ENCODE measurements at places on chromosomes 2 and 18.

DNA sequence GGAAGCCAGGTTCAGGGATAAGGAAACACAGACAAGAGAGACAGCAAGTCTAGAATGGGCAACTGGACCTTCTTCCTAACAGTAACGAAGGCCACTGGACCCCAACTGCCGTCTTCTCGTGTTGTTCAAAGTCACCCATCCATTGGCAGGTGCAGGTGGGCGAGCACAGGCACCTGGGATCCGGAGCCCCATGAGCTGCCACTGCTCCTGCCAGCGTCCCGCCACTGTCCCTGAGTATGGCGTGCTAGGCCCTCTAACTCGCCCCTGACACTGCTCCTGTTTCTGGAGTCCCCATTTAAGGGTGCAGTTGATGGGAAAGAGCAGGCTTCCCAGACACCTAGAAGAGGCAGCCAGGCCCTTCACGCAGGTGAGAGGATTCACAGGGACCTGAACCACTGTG, 48.0 kb downstream of the NDUFA10 start:
- peak; percentile 19 for DNase-seq

DNA sequence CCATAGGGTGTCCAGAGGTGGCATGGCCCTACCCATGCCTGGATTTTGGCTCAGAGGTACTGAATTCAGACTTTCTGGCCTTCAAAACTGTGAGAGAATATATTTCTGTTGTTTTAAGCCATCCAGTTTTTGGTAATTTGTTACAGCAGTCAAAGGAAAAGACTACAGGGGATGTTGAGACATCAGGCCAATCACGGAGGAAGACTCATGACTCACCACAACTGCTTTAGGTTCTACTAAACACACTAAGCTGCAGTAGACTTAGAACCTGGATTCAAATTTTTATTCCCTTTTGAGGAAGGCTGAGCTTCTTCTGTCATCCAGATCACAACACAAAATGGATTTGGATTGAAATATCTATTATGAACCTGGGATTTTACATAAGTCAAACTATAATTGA, 12.0 kb upstream of the C2orf66 start:
- no peak for DNase-seq

- DNase-seq: no peak
Observed at GRCh38 chr2:160264308-160264707, 64.2 kb upstream of the ITGB6 start.

GRCh38 chr2:83478037-83478436, 981.0 kb downstream of the SUCLG1 start:
- no peak for DNase-seq

DNA sequence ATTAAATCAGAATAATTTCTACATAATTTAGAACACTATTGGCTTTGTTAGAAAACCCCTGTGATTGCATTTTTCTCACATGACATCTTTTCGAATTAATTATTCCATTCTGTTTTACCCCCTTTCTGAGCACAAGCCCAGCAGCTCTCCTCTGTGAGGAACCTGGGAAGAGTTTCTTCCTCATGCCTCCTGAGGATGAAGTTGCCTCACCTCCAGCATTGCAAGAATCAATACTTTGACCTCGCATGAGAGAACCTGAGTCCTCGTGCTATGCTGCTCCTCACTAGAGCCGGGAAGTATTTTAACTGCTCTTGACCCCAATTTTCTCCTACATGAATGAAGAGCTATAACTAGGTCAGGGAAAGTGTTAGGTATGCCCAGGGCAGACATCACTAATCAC, 77.1 kb upstream of the RAPH1 start:
- DNase-seq: no peak

- DNase-seq: no peak
Observed at GRCh38 chr2:45442026-45442425, 169.0 kb downstream of the SRBD1 start.

DNA sequence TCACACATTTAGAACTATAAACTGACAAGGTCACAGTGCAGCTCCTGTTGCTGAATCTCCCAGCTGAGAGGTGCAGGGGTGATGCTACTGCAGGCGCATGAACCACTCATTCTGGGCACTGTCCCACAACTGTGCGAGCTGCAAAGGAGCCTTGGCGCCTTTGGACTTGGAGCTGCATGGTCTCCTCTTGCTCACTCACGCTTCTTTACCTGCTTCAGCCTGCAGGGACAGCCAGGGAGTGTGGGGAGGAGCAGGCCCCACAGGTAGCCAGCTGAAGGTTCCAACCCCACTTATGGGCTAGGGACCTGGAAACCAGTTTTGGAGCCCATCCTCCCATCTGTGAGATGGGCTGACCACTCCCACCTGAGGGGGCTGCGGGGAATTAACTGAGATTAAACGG, 75.0 kb downstream of the UXS1 start:
- DNase-seq: no peak

DNA sequence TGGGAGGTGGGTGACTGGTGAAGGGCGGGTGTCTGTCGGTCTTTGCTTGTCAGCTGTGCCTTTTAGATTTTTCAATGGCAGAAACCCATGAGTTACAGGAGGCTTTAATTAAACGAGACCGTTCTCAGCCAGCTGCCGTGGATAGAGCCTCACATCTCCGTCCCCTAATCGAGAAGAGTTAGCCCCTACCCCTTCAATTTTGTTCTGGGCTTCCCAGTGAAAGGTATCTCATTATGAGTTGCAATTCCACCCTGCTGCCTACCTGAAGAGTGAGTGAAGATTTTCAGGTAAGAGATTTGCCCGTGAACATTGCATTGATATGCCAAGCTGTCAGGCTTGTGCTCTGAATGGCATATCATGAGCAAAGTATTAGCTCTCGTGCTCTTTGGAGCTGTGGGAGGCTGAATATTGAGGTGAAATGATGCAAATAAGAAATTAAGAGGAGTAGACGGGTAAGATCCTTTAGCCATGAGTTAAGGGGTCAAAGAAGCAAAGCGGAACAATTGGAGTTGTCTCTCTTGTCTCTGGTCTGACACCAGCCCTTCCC, 118.7 kb upstream of the MSTN start:
- no peak for DNase-seq

DNA sequence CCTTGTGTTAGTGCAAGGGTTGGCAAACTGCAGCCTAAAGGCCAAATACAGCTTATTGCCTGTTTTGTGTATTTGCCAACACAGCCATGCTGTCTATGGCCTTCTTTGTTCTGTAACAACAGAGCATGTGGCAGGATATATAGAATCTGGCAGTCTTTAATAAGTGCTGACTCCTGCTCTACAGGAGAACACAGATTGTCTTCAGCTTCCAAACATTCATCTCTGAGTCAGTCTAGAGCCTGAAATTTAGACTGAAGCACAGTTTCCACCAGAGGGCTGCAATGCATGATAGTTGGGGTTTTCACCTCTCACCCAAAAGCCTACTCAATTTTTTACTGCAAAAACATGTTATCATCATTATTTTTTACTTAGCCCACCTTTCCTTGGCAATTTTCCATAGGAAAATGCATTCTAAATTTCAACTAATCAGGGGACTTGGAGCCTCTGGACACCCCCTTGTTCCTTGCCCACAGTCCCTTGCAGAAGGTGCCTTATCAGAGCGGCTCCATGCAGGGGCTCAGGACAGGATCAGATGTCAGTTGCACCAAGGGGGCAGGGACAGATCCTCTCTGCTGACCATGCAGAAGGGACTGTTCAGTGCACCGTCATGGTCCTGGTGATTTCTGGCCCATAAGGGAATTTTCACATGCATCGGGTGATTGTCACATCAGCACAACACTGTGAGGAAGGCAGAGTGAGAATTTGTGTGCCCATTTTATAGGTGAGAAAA, 12.4 kb downstream of the IL37 start:
- no peak for DNase-seq

DNA sequence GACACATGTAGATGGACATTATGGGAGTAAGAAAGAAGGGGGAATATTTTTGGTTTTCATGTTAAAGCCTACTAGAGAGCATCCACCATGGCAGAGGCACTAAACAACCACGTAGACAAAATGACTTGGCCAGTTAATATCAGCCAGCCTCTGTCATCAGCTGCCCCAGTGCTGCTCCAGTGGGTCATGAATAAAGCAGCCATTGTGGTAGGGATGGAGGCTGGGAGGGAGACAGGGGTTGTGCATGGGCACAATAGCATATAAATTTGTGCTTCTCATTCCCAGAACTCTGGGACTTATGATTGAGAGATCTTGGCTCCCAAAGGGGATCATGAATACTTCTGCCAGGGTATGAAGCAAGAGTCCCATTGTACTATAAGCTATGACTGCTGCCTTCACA, 31.1 kb upstream of the CXCR4 start:
- no peak for DNase-seq

GRCh38 chr2:210072922-210073509, 70.6 kb downstream of the RPE start:
- DNase-seq: no peak

GRCh38 chr18:51153659-51154371, 43.7 kb downstream of the MEX3C start:
- no peak for DNase-seq

- no peak for DNase-seq
Observed at GRCh38 chr2:68715353-68716041, 19.1 kb upstream of the ARHGAP25 start.

GRCh38 chr18:63137999-63138435, 181.6 kb downstream of the BCL2 start:
- DNase-seq: no peak

GRCh38 chr2:162166745-162167144, 14.7 kb upstream of the GCG start:
- DNase-seq: no peak

- no peak for DNase-seq
Observed at GRCh38 chr2:241858206-241859016, at the start of gene PDCD1. PDCD1 (minus strand) TSS chr2:241858894; CDS start chr2:241858838, 56 bp downstream.

DNA sequence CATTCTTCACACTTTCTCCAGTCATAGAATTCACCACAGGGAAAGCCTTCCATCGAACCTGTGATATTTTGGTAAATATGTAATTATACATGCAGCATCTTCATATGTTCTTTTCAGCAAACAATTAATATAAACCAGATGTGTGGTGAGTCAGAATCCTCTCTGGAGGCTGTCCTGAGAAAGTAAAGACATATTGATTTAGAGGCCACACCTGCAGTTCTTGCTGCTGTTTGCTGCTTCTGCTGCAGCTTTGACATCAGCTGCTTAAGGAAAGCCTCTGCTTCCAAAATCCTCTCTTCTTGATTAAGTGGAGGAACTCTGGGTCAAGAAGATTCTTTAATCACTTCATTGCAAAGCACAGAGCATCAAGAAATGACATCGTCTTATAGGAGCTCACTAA, 568.8 kb upstream of the ZEB2 start:
- no peak for DNase-seq

DNA sequence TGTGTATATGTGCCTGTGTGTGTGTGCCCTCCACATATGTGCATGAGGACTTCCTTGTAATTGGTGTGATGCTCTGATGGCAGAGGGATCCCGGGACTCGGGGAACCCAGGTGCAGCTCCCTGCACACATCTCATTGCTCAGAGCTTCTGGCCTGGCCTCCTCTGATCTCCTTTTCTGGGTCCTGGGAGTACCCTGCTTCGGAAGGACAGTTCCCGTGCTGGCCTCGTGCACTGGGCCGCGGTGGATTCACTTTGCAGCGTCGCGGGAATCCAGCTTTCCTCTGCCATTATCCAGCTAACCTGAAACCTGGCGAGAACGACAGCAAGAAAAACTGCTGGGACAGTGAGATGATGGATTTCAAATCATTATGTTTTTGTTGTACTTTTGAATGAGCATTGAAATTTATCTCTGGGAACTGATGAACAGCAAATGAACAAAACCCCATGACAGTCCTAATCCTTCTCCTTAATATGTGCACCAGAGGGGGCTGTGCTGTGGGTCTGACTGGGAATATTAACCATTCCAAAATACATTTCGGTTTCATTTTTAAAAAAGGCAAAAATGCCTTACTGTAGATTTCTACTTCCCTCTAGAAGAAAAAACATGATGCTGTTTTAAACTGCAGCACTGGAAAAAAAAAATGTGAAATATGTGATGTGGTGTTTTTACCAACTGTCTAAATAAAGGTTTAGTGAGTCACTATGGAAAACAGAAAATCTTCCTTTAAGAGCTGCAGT, 78.2 kb downstream of the PTGR3 start:
- DNase-seq: peak; percentile 32

- no peak for DNase-seq
Observed at GRCh38 chr18:28684746-28685355, 507.9 kb upstream of the CDH2 start.

DNA sequence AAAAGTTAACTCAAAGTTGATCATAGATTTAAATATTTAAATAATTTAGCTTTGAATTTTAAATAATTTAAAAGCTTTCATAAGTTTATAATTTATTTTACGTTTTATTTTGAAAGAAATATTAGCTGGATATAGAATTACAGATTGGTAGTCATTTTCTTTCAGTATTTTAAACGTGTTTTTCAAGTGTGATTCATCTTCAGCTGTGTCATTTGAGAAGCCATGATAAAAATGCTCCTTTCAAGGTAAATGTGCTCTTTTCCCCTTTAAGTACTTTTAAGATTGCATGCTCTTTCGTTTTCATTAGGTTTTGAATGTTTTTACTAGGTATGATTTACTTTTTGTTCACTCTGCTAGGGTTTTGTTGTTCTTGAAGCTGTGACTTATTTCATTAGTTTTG, 116.8 kb upstream of the FIGN start:
- DNase-seq: no peak

- DNase-seq: no peak
Observed at GRCh38 chr18:49400398-49401072, 59.9 kb downstream of the DYM start.

DNA sequence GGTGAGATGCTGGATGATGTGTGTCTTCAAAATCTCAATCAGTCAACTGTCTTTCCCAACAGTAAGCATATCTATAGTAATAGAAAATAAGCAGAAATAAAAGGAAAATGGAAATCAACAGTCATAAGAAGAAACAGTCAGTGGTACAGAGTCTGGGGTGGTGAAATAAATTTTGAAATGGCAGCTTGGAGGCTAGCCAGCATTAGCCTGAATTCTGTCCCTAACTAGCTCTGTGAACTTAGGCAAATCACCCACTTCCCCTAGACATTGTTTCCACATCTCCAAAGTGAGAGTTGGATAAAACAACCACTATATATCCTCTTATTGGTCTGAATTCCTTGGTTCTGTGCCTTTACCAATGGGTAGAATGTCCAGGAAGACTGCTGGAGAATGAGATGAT, 189.7 kb upstream of the REV1 start:
- DNase-seq: no peak

DNA sequence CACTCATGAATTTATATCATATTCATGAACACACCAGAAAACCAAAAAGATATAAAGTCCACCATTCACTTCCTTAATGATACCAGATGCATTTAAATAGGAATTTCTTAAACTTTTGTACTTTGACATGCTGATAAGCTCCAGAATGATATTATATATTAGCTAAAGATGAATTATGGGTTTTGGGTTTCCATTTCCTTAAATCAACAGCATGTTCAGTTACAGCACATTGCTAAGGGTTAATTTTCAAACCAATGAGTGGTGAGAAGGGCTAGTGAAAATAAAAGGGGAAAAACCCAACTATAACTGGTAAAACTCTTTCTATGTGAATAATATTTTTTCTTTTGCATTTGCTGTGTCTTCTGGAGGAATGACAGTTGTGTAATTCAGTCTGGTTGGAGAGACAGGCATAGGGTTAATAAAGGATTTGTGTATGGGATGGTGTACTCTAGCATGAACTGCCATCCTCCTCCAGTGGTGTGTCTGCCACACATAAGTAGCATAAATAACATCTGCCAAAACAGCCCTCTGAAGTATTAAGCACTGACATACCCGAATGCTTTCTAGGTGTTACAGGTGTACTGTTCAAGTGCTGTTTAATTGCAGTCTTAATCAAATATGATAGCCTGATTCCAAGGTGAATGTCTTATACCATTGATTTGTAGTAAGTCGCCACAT, 19.3 kb upstream of the CPS1 start:
- DNase-seq: no peak

All from ureter (tissue), 1 donor.